ENCODE measurements at places on chromosomes 16 and 17. TPM values are rescaled to one million over a fixed set of nuclear protein-coding genes. Genes with fewer than 3 reads are reported as not detected.

GRCh38 chr16:154217-155030 lies 2.0 kb downstream of the HBZ start:
- DNase-seq = no peak

DNA sequence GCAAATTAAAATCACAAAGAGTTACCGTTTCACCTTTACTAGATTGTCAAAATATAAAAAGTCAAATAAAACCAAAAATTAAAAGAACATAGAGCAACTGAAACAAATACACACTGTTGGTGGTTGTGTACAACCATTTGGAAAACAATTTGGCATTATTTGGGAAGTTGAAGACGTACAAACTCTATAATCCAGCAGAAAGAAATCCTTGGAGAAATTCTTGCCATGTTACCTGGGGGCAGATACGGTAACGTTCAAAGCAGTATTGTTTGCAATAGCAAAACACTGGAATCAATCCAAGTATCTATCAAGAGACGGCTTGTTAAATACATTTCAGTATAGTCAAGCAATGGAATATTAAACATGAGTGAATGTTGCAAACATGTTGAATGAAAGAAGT lies 56.7 kb downstream of the TBX4 start:
- no peak for DNase-seq

GRCh38 chr16:74903120-74903519 lies 81.8 kb downstream of the WDR59 start:
- no peak for DNase-seq

DNA sequence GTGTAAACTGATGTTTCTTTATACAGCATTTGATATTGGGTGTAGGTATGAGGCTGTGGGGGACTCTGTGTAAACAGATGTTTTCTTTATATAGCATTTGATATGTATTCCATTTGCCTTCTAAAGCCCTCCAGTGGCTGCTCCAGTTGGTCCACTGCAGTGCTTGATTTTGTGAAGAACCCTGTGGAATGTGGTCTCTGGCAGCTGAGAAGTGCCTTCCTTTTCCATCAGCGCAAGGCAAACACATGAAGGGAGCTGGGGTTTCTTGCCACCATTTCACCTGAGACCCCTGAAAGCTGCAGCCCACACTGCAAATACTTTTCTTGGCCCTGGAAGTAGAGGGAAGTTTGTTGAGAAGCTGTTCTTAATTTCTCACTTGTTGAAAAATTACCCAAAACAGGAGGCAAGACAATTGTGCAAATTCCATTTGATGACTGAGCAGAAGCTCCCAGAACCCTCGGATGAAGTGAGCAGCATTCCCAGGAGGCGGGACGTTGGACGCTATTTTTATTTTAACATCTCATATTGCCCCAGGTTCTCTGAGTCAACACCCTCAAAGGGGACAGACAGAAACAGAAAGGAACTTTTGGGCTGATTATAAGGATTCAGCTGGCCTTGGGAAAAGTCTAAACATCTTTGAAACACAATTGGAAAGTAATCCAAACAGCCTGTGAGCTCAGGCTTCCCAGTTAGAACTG lies 158.5 kb upstream of the RPH3AL start:
- DNase-seq = peak; percentile 54

Gene KRT20
- 0.83 TPM for total RNA-seq
